CD4-positive, alpha-beta T cell treated with Interleukin-1 beta for 1 hour (primary cell): ENCODE measurements at places on chromosomes 6 and 20.
A peak's percentile ranks its signal among the peaks of the same experiment; 100 is the strongest.

DNA sequence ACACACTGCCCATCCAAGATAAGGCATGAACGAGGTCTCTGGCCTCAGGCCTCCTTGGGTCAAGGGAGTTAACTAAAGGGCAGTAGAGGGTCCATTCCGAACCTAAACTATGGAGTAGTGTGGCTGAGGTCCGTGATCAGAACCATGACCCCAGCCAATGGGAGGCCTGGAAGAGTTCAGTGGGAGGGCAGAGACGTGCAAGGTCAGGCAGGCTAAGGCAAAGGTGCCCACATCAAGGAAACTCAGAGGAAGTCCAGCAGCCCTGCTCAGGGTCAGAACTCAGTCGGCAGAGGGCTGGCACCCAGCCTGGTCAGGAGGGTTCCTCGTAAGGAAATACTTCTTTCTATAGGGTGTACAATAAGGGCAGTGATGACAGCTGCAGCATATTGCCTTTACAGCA lies 152.2 kb downstream of the SOD2 start:
- no peak for DNase-seq

DNA sequence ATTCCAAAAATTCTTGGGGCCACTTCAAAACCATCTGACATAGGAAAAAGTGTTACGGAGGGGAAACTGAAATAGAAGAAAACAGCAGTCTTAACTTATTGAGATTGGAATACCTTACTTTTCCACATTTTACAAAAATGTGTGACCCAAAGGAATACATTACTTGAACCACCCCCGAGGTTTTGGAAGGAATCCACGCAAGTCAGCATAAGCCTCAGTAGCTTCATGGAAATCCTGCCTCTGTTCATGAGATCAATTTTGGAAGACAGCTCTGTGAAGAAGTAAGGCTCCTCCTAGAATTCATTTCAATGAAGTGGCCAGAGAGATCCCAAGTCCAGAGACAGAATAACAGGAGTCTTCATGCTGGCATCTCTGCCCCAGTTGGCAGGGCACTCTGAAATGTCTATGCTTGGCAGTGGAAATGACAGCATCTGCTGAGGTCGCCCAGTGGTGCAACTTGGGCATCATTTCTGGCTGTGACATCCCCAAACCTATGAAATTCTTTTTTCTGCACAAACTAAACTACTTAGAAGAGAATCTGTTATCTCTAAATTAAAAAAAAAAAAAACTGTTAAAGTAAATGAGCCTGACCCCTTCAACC lies 132.5 kb downstream of the EPM2A start:
- no peak for DNase-seq

- DNase-seq, result no peak
These were observed 6.6 kb downstream of the CCDC167 start for GRCh38 chr6:37492991-37493660.

GRCh38 chr6:114941078-114941477 lies 598.3 kb upstream of the HS3ST5 start:
- no peak for DNase-seq

- no peak for DNase-seq
These were observed 42.6 kb upstream of the HMGN3 start for GRCh38 chr6:79277109-79277508.

- peak; percentile 61 for DNase-seq
These were observed 5.7 kb upstream of the DDX43 start for GRCh38 chr6:73388800-73389512.

DNA sequence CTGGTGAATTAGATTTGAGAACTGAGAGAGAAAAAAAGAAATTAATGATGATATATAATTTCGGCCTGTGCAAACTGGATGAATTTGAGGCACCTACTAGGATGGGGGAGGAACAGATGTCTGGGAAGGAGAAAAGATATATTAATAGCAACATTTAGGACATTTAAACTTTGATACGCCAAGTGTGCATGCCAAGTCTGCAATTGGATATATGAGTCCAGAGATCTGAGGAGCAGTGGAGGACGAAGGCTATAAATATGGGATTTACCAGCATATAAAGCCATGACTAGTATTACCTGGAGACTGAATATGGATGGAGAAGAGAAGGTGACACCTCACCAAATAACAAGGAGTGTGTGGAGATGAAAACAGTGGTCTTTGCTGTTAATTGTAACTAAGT lies 272.6 kb upstream of the HSF2 start:
- no peak for DNase-seq

DNA sequence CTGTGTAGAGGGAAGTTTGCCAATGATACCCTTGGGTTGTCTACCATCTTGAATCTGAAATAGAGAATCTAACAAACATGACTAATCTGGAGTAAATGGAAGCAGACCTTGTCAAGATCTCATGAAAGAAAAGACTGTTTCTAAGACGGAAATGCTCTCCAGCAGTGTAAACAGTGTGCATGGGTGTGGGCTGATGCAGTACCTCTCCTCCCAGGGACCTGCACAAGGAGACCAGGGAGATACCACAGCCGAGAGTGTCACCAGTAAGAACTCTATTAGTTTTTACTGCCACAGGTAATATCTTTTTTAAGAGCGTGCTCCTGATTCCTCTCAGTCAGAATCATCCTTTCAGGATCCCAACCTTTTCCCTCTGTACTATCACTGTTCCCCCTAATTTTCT lies 513.3 kb upstream of the SOX4 start:
- DNase-seq, result no peak

DNA sequence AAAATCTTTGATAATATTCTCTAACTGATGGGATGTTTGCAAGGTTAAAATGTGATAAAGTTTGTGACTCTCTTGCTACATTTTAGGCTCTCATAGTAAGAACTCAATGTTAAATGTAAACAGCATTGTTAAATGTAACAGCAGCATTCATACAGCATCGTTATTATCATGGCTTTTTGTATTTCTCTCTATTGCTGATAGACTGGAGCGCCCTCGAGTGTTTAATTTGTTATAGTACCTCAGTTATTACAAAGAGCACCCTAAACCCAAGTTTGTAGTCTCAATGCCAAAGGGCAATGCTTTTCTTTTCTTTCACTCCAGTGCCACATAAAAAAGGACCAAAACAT lies 14.9 kb upstream of the TTPAL start:
- DNase-seq, result peak; percentile 23

DNA sequence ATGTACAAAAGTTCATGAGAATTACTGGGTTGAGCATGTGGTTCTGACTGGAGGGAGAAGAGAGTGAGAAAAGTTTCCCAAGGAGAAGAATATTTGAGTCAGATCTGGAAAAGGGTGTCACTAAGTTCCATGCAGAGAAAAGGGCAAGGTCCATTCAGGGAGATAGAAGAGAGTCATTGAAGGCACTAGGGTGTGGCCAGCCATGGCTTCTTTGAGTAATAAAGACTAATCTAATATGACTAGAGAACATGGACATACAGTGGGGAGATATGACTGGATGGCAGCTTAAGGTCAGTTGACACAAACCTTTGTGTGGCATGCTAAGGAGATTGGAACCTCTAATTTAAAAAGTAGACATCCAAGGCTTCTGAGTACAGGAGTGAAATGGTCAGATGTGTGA lies 10.7 kb upstream of the SLC17A4 start:
- no peak for DNase-seq

DNA sequence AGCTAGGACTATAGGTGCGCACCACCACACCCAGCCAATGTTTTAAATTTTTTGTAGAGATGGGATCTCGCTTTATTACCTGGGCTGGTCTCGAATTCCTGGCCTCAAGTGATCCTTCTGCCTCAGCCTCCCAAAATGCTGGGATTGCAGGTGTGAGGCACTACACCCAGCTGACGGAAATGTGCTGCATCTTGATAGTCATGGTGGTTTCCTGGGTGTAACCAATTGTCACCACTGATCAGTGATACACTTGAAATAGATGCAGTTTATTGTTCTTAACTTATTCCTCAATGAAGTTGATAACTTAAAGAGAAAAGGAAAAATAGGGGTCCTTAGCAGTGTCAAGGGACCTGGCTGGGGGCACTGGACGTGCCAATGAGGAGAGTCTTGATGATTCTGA lies 92.4 kb downstream of the PPP1R14C start:
- no peak for DNase-seq

DNA sequence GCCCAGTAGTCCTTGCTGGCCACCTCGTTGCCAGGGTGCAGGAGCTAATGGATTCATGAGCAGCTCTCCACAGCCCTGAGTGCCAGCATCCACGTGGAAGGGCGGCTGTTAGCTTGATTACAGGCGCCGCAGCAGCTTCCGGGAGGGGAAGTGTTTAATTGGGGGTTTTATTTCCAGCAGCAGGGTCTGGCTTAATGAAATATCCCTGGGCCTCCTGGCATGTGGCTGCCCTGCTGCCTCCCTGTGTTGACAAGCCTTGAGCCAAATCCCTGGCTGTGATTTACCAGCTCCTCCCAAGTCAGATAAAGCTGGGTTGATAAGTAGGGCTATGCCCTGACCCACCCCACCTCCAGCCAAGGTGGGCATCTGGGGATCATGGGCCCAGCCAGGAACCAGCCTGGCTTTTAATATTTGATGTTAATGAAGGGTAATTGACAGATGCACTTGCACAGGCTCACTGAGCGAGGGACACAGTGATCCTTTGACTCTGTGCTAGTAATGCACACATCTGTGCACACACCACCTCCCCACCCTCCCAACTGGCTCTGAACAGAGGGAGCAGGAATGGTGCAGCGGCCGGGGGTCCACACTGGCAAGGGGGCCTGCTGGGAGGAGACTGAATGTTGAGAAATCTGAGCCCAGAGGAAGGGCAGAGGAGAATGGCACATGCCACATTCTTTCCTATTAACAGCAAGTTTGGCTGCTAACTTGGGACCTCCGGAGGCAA lies 13.6 kb downstream of the GLP1R start:
- DNase-seq, result no peak

- no peak for DNase-seq
These were observed 14.8 kb upstream of the CEP162 start for GRCh38 chr6:84242265-84242664.

DNA sequence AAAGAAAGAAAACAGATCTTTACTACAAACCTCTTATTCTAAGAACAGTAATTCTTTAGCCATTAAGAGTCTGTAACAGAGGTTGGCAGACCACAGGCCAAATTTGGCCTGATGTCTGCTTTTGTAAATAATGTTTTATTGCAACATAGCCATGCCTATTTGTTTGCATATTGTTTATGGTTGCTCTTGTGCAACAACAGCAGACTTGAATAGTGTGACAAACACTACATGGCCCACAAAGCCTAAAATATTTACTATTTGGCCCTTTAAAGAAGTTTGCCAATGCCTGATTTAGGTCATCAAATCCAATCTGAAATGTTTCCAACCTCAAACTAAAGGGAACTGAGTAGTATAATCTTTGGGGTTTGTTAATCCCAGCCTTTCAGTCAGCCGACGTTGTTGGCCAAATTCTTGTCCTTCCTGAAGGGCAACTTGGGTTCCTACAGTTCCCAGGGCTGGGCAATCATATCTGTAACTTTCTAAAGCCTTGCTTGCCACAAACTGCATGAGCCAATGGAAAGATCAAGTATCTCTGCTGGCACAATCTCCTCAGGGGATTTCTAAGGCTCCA lies 33.9 kb upstream of the TBC1D20 start:
- no peak for DNase-seq

- no peak for DNase-seq
These were observed 233.3 kb downstream of the SYNDIG1 start for GRCh38 chr20:24702501-24703283.

- DNase-seq, result no peak
These were observed 16.8 kb downstream of the SFT2D1 start for GRCh38 chr6:166325383-166326042.

DNA sequence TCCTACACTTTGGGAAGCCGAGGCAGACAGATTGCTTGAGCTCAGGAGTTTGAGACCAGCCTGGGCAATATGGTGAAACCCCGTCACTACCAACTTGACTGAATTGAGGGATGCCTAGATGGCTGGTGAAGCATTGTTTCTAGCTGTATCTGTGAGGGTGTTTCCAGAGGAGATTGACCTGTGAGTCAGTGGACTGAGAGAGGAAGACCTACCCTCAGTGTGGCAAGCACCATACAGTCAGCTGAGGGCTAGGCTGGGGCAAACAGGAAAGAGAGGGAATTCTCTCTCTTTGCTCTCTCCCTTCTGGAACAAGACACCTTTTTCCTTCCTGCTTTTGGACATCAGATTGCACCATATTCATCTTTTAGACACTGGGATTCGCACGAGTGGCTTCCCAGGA lies 3.7 kb upstream of the ZUP1 start:
- no peak for DNase-seq

- DNase-seq, result no peak
These were observed 133.3 kb upstream of the AHI1 start for GRCh38 chr6:135630789-135631376.

DNA sequence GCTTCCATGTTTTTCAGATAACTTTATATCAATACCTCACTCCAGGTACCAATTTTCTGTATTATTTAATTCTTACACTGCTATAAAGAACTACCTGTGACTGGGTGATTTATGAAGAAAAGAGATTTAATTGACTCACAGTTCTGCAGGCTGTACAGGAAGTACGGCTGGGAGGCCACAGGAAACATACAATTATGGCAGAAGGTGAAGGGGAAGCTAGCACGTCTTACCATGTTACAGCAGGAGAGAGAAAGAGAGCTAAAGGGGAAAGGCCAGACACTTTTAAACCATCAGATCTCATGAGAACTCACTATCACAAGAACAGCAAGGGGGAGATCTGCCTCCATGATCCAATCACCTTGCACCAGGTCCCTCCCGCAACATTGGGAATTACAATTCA lies 119.1 kb upstream of the BMP5 start:
- DNase-seq, result no peak

DNA sequence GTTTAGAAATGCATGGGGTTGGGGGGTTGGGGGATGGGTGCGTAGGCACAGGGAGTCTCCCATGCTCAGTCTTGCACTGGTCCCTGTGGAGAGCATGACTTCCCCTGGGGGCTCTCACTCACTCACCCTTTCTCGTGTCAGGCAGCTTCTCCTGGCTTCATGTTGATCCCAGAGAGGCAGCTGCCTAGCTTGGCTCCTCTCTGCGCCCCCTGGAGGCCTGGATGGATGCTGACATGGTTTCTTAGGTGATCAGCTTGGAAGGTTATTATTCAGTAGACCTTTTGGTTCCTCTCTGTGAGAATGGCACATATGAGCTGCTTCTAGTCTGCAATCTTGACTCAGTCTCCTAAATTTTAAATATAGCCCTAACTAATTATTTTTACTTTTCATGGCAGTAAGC lies 109.3 kb upstream of the FAM83B start:
- no peak for DNase-seq

DNA sequence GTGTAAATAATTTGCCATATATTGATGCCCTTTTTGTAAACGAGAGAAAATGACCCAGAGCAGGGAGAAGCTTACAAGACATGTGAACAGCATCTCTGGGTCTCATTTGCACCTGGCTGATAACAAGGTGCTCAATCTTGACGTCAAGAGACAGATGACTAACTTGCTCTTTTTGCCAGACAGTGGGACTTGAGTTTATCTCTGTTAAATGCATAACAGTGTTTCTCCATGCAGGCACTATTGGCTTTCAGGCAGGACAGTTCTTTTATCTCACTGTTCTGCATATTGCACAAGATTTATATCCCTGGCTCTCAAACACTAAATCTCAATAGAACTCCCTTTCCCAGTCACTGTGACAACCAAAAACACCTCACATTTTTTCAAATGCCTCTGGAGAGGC lies 56.4 kb downstream of the RFX6 start:
- no peak for DNase-seq

- peak; percentile 49 for DNase-seq
These were observed 8.7 kb upstream of the GTF3C6 start for GRCh38 chr6:110949679-110950285.

GRCh38 chr20:46363874-46364669 lies 42.3 kb downstream of the ELMO2 start:
- peak; percentile 87 for DNase-seq

- no peak for DNase-seq
These were observed 2.3 kb upstream of the SNRNP48 start for GRCh38 chr6:7587631-7588100.
